ENCODE measurements at places on chromosomes 6 and 20. TPM values are rescaled to one million over a fixed set of nuclear protein-coding genes. Genes with fewer than 3 reads are reported as not detected.

- DNase-seq: no peak
Measured at GRCh38 chr6:74273541-74273940, 577.5 kb downstream of the CD109 start.

DNA sequence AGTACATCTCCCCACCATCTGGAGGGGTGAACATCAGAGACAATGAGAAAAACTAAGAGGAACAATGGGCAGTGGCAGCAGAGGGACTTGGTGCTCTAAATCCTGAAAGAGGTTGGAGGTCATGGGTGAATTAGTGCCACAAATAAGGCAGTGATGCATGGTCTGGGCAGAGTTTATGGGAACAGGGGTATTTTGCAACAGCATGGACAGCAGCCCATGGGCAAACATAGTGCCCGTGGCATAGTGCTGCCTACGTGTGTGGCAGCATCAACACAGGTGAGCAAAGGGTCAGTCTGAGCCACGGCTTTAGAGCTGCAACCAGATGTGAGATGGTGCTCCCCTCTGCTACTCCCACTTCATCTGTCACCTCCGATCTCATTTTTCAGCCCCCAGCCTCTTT is 459.1 kb upstream of the CITED2 start:
- peak; percentile 73 for DNase-seq

DNA sequence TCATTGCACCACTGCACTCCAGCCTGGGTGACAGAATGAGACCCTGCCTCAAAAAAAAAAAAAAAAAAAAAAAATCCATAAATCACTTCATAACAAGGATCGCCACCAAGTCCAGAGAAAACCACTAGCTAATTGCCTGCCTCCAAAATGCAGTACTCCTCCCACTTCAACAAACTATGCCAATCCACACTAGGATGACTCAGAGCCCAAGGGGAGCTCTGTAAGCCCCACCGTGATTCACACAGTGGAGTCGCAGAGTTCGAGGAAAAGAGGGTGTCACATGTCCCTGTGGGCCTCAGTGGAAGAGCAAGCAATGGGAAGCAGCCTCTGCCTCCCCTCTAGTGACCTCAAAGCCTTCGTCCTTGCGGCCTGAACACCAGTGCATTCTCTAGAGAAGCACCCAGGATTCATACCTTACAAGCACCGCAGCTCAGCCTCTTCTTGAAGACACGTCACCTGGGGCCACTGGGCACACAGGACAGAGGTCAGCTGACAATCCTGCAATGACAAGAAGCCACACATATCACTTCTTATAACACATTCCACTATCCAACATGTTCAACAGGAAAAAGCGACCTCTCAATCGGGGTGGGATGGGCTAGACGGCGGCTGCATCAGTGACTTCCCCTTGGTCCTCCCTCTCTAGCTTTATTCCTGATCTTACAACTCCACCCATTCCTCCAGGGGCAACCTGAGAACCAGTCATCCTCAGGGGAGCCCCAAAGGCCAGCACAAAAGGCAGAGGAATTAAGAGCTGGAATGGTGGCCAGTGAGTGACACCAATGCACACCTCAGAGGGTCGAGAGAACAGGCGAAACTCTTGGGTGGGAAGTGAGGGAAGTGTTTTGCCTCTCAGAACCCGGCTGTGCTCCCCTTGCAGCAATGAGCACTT is 8.9 kb downstream of the SNHG17 start:
- peak; percentile 76 for DNase-seq

GRCh38 chr6:156910938-156911337 is 133.8 kb downstream of the ARID1B start:
- DNase-seq: no peak

DNA sequence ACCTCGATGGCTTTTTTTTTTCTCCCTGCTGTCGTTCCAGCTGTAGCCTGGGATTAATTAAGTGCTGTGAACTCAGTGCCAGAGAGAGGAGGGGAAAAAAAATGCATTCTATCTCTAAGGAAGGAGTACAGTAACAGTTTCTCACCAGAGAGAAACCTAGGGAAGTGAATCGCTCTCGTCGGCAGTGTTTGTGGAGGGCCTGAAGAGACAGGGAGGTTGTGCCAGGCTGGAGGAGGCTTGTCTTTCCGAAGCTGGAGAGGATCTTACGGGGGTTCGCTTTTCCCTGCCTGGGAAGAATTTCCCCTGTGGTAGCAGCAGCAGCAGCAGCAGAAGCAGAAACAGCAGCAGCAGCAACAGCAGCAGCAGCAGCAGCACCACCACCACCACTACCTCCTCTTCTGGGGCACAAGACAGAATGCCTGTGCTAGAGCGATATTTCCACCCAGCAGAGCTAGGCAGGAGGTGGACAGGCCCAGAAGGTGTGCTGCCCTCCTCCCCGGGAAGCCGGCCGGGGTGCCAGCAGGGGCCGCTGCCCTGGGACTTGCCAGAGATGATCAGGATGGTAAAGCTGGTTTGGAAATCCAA is 186.5 kb downstream of the PDE7B start:
- peak; percentile 13 for DNase-seq

GRCh38 chr20:17662333-17663039 is 19.6 kb downstream of the RRBP1 start:
- DNase-seq: peak; percentile 65

- DNase-seq: peak; percentile 67
Measured at GRCh38 chr6:139996253-139996834, 621.9 kb upstream of the CITED2 start.

DNA sequence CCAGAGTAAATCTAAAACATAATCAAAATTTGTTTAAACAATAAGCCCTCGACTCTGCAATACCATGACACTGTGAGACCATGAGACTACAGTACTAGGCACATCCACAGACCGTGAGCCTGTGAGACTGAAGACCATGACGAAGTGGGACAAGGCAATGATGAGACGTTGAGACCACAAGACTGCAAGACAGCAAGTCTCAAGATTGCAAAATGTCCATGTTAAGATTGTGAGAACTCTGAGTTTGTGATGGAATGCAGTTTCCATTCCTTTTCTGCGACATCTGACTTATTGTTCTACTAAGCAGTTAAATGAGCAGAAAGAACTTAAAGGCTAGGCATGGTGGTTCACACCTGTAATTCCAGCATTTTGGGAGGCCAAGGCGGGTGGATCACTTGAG is 102.1 kb upstream of the PHACTR1 start:
- DNase-seq: no peak

GRCh38 chr6:88141561-88142296 is 24.4 kb downstream of the CNR1 start:
- DNase-seq: no peak

GRCh38 chr20:21436205-21436604 is 38.9 kb upstream of the NKX2-4 start:
- DNase-seq: peak; percentile 99

DNA sequence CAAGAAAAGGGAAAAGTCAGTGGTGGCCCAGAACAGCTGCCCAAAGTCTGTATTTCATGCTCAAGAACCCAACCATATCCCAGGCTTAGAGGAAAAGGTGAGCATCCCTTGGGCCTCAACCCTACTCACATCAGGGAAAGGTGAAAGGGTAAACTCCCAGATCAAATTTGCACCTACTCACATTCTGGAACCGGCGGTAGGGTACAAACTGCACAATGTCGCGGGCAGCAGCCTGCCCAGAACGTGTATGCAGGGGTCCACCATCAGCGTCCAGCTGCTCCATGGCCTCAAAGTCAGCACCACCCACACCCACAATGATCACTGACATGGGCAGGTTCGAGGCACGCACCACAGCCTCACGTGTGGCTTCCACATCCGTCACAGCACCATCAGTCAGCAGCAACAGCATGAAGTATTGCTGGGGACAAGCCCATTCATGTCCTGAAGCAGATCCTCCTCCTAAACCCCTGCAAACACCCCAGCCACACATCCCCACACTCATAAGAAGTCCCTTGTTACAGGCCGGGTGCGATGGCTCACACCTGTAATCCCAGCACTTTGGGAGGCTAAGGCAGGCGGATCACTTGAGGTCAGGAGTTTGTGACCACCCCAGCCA is 10.9 kb downstream of the SPAG4 start:
- no peak for DNase-seq

GRCh38 chr6:81938014-81938856 is 185.8 kb upstream of the TENT5A start:
- peak; percentile 99 for DNase-seq

DNA sequence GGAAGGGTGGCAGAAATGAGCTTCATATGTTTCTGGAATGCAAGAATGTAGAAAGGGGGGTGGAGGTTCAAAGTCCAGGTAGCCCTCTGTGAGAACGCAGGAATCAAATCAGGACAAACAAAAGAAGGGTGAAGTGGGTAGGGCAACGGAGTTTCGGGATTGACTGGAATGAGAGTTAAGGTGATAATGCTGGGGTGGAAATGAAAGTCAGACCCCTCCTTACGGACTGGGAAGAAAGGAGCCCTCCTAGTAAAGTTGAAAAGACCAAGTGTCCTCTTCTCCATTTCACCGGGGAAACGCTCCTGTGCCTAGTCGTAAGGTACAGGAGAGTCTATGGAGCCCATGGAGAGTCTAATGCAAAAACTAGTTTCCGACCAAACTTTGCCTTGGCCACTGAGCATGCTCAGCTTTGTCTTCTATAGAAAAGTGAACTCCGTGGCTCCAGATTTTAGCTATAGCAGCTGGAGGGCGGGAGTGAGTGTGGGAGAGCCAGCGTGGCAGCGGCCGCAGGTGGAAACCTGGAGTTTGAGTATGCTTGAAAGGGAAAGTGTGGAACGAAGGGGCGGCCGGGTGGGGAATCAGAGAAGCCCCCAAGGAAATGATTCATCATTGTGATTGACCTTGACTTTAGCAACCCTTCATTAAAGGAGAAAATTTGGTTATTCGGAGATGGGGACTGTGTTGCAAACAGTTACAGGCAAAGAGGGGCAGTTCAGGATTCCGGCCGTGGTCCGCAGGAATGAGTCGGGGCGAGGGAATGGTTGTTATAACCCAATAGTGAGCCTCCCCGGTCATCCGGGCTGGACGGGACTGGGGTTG is 1.3 kb upstream of the LRRC1 start:
- DNase-seq: peak; percentile 72

DNA sequence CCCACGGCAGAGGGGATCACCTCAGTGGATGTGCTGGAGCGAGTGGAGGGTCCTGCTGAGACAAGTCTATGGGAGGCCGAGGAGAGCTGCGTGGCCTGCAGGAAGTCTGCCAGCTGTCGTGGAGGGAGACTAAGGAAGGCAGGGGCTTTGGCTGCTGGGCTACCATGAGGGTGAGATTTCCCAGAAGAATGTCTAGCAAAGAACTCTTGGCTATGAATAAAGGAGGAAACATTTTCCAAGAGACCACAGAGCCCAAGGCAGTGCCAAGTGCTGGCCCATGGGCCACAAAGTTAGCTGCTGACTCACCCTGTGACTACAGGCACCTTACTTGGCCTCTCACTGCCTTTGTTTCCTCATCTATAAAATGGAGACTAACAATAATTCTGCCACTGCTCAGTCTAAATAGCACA is 73.4 kb downstream of the PRDM1 start:
- peak; percentile 94 for DNase-seq

DNA sequence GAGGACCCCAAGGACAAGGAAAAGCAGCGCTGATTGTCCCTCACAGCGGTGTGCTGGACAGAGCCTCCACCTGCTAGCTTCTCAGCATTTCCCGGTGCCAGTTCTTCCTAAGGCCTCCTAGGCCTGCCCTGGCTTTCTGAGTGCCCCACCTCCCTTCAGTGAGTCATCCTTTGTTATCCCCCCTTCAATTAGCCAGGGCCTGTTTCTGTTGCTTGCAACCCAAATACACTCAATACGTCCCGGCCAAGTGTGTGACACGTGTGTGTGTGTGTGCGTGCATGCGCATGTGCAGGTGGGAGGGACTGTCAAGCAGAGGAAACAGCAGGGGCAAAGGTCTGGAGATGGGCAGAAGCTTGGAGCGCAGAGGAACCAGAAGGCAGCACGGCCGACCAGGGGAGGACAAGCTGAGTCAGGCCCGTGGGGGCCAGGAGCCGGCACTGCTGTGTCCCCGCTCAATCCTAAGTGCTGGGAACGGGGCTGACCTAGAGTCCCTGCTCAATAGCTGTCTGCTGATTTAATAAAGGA is 159.8 kb downstream of the PREX1 start:
- peak; percentile 11 for DNase-seq

GRCh38 chr6:129709196-129709768 is 695 bp downstream of the ARHGAP18 start:
- DNase-seq: peak; percentile 65

GRCh38 chr6:16659466-16660156 is 101.6 kb downstream of the ATXN1 start:
- DNase-seq: peak; percentile 48

DNA sequence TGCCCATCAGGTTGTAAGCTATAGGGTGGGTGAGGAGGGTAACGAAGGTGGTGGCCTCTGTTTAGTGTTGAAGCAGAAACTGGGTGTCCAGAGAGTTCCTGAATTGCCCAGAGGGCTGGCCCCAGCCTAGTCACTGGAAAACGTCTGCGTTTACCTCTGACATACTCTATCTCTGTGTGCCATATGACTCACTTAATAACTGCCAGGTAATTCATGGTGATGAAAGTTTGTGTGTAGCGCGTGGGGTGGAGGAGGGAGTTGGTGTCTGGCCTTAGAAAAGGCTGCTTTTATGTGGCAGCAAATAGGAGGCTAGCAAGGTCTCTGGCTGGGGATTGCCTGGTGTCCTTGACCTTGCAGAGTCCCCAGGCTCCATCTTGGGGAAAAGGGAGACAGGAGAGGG is 47.3 kb downstream of the SLC35D3 start:
- no peak for DNase-seq

FHL5 gene
- not detected for total RNA-seq

POPDC3 gene
- total RNA-seq: 2.1 TPM

GID8 gene
- 37.0 TPM for total RNA-seq

PNPLA1 gene
- not detected for total RNA-seq

COL10A1 gene
- not detected for total RNA-seq

TUBB2B gene
- 53.5 TPM for total RNA-seq

ANKRD66 gene
- not detected for total RNA-seq

GPR63 gene
- 1.2 TPM for total RNA-seq

FAXC gene
- total RNA-seq: 8.1 TPM

PREX1 gene
- total RNA-seq: 1.5 TPM

C20orf144 gene
- not detected for total RNA-seq
